ENCODE measurements at places on chromosomes 5 and 9. TPM values are rescaled to one million over a fixed set of nuclear protein-coding genes. Genes with fewer than 3 reads are reported as not detected.

GRCh38 chr5:150143350-150144245 is 12.0 kb downstream of the PDGFRB start:
- peaks cover 40% of the 10 kb centered on the region for H3K27me3 ChIP-seq
- peak; percentile 20 for DNase-seq
- no peak overlapping the region for H3K27ac ChIP-seq
- H3K4me1 ChIP-seq, result peaks cover 8% of the 10 kb centered on the region
- peaks cover 5% of the 10 kb centered on the region for H3K36me3 ChIP-seq
- H3K4me3 ChIP-seq, result no peak overlapping the region

Gene FOXD4
- total RNA-seq, result 1.7 TPM

Gene RFX3
- total RNA-seq, result 10.1 TPM

DNA sequence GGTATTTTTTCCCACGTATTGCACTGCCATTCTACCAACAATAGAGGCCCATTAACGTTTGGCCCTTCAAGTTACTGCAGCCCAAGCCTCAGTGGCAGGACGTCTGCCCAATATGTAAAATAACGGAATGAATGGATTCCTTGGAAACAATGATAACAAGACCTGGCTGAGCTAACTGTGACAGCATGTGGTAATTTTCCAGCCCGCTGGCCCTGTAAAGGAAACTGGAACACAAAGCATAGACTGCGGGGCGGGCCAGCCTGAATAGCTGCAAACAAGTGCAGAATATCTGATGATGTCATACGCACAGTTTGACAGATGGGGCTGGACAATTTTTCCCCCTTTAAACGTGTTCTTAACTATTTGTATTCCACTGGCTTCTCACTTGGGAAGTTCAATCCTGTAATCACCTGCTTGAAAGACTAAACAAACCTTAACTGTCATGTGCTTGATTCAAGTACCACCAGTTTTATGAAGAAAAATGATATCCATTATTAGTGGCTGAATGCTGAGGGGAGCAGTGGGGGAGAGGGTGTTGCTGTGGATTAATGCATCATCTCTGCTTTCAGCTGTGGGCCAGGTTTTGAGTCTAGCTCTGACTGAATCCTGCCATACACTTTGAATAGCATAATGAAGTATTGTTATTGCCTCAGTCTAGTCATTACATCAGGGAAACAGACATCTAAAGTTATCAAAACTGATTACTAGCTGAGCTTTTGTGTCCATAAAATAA is 323.9 kb downstream of the TMEM161B start:
- H3K27ac ChIP-seq, result no peak overlapping the region
- H3K36me3 ChIP-seq, result no peaks in the 10 kb centered on the region
- DNase-seq, result no peak

DNA sequence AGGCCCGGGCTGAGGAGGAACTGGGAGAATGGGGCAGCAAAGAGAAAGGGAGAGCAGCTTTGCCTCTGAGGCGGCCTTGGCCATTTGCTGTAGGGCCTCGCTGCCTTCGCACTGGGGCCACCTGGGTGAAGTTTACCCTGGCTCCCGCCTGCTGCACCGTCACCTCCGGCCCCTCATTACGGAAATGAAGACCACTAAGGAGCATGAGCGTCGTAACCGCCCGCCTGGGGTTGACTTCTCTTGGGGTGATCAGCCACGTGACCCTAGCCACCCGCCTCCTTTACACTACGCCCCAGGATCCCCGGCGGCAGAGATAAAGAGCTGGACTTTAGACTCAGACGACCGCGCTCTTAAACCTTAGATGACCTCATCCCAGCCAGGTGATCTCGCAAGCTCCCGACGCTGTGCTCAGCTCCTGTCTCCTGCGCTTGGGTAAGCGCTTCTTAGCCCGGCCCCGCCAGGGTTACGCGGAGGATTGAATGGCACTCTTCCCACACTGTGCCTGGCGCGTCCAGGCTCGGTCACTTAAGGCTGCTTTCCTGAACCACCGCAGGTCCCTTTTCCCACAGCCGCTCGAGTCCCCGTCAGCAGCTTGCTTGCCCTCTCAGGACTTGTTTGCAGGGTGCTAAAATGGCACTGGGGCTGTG is 107.9 kb upstream of the LARP1 start:
- peaks cover 9% of the 10 kb centered on the region for H3K36me3 ChIP-seq
- H3K4me1 ChIP-seq, result peaks cover 17% of the 10 kb centered on the region

- H3K4me3 ChIP-seq, result no peak overlapping the region
- no peaks in the 10 kb centered on the region for H3K27me3 ChIP-seq
- no peaks in the 10 kb centered on the region for H3K36me3 ChIP-seq
Observed at GRCh38 chr5:131533836-131534235, 101.2 kb downstream of the RAPGEF6 start.

GRCh38 chr9:19799784-19800183 is 10.9 kb upstream of the SLC24A2 start:
- no peak for DNase-seq
- H3K36me3 ChIP-seq, result no peaks in the 10 kb centered on the region
- peaks cover 54% of the 10 kb centered on the region for H3K27me3 ChIP-seq
- no peaks in the 10 kb centered on the region for H3K4me1 ChIP-seq
- H3K4me3 ChIP-seq, result no peak overlapping the region

GRCh38 chr5:66582499-66583165 is 13.6 kb upstream of the MAST4 start:
- H3K4me1 ChIP-seq, result no peaks in the 10 kb centered on the region
- H3K4me3 ChIP-seq, result no peak overlapping the region
- no peak for DNase-seq
- no peaks in the 10 kb centered on the region for H3K36me3 ChIP-seq
- peaks cover 56% of the 10 kb centered on the region for H3K27me3 ChIP-seq

DNA sequence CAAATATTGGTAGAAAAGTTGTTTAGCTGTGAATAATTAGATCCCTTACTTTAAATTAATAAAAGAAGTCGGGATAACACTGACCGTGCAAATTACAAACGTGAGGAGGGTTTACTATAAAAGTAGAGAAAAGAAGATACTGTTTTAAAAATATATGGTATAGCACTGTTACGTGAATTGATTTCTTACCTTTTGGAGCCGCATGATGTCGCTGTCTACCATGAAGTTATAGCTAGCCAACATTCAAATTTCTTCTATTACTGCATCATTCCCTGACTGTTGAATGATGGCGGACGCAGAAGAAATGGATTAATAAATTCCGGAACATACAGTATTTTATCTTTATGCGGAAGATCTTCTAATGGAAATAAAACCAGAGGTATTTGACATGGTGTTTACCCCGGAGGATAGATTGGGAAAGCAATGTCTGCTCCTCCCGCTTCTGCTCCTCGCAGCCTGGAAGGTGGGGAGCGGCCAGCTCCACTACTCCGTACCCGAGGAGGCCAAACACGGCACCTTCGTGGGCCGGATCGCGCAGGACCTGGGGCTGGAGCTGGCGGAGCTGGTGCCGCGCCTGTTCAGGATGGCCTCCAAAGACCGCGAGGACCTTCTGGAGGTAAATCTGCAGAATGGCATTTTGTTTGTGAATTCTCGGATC is at the start of gene PCDHA6:
Gene PCDHA6 (plus strand): TSS at position 257 of the 658 bp plus-strand sequence. CDS start 132 bp downstream, at position 389.
- no peak within 1 kb of the TSS for H3K27ac ChIP-seq
- no peak for DNase-seq
- no peaks in the 10 kb centered on the region for H3K27me3 ChIP-seq
- no peaks in the 10 kb centered on the region for H3K36me3 ChIP-seq
- H3K4me1 ChIP-seq, result no peaks in the 10 kb centered on the region

DNA sequence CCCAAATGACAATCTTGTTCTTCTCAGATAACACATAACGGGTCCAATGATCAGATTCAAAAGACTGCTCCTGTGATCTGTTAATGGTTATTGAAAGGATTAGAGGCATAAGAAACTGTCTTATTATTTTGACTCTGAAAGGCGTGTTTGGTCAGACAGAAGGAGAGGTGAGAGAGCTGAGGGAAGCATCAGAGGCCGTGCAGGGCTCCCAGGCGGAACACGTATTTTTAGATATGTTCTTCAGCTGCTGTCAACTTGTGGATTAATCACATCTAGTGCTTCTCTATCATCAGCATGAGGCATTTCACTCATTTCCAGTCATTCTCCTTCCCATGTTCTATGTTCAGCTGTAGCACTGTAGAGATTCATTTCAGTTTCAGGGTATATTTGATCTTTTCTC is 199.8 kb downstream of the MAPKAP1 start:
- no peaks in the 10 kb centered on the region for H3K4me1 ChIP-seq
- H3K4me3 ChIP-seq, result no peak overlapping the region
- no peak for DNase-seq
- no peaks in the 10 kb centered on the region for H3K36me3 ChIP-seq
- H3K27ac ChIP-seq, result no peak overlapping the region

DNA sequence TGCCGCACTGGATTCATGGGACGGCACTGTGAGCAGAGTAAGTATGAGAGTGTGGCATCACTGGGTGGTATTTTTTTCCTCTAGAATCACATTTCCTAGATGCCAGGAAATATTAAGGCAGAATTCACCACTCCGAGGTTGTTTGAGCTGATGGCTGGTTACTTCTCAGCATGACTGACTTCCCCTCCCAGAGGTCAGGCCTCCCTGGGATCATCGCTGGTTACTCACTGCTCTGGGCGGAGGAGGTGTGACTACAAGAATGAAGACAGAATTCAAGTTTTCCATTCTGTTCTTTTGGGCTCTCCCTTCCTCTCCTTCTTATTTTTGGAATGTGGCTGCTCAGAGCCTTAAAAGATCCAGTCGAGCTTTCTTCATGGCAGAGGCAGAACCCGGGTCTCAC is 76.6 kb upstream of the PRRC1 start:
- H3K27me3 ChIP-seq, result no peaks in the 10 kb centered on the region
- H3K36me3 ChIP-seq, result no peaks in the 10 kb centered on the region
- no peak overlapping the region for H3K4me3 ChIP-seq
- peaks cover 16% of the 10 kb centered on the region for H3K4me1 ChIP-seq
- DNase-seq, result no peak
- no peak overlapping the region for H3K27ac ChIP-seq

- H3K4me3 ChIP-seq, result no peak overlapping the region
- peak; percentile 53 for DNase-seq
- H3K4me1 ChIP-seq, result no peaks in the 10 kb centered on the region
- H3K27ac ChIP-seq, result no peak overlapping the region
- peaks cover 5% of the 10 kb centered on the region for H3K36me3 ChIP-seq
Observed at GRCh38 chr5:132190161-132190817, 37.4 kb downstream of the P4HA2 start.

- H3K4me1 ChIP-seq, result no peaks in the 10 kb centered on the region
- H3K27ac ChIP-seq, result peak overlapping the region; percentile 64
- peaks cover 98% of the 10 kb centered on the region for H3K36me3 ChIP-seq
- DNase-seq, result no peak
- no peaks in the 10 kb centered on the region for H3K27me3 ChIP-seq
- H3K4me3 ChIP-seq, result no peak overlapping the region
Observed at GRCh38 chr9:127446713-127447415, 4.3 kb downstream of the RPL12 start.

Gene BAAT
- total RNA-seq, result 18.6 TPM

DNA sequence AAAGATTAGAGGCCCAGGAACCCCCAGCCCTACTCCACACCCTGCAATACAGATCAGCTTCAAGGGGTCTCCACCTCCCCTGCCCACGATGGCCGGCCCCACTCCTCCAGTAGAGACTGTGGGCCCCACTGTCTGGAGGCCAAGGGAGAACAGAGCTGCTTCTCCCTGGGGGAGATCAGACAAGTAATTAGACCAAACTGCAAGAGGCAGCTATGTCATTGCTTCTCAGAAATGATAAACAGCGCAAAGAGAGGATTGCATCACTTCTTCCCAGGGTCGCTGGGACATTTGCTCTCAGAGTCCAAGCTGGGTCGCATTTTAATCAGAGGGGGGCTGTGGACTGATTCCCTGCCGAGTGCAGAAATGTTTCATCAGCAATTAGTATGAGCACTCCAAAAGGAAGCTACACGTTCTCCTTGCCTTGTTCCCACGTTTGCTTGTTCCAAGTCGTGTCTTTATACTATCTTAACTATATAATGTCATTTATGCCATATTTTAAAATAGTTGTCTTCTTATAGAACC is 59.9 kb downstream of the ROPN1L start:
- DNase-seq, result no peak
- no peaks in the 10 kb centered on the region for H3K36me3 ChIP-seq
- no peak overlapping the region for H3K4me3 ChIP-seq
- H3K4me1 ChIP-seq, result no peaks in the 10 kb centered on the region
- H3K27me3 ChIP-seq, result peaks cover 14% of the 10 kb centered on the region
- H3K27ac ChIP-seq, result no peak overlapping the region

DNA sequence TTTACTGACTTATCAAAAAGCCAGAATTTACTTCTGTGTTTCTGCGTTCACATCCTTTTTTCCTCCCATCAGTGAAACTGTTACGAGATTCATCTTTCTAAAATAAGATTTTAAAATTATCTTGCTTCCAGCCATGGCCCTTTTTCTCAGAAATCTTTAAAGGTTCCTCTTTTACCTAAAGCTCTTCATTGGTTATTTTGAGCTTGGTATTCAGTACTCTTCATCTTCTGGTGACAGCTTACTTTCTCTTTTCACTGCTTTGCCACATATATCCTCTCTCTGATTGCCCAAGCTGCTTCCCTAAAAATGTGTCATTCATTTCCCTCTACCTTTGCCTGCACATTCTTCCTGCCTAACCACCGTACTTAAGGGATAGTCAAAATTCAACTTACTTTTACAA is 32.3 kb downstream of the TGFBR1 start:
- H3K27ac ChIP-seq, result no peak overlapping the region
- H3K4me3 ChIP-seq, result no peak overlapping the region
- H3K4me1 ChIP-seq, result peaks cover 9% of the 10 kb centered on the region
- H3K36me3 ChIP-seq, result no peaks in the 10 kb centered on the region
- no peaks in the 10 kb centered on the region for H3K27me3 ChIP-seq
- DNase-seq, result no peak

DNA sequence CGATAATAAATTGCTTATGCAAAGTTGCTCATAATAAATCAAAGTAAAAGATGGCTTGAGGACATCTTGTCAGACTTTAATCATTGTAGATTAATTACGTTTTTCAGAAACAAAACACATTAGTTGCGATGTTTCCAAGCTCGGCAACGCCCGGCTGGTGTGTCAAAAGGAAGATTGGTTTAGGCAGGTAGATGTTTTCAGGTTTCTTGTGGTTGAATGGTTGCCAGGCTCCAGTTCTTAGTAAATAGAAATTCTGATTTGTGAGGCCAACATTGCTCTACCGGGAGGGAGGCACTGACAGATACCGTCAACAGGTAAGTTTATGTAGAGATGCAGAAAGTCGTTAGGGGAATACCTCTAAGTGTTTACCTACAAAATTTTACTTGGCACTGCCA is 280.3 kb downstream of the NPR3 start:
- H3K36me3 ChIP-seq, result no peaks in the 10 kb centered on the region
- no peaks in the 10 kb centered on the region for H3K4me1 ChIP-seq
- peaks cover 28% of the 10 kb centered on the region for H3K27me3 ChIP-seq
